ENCODE measurements at places on chromosomes 2 and 18. TPM values are rescaled to one million over a fixed set of nuclear protein-coding genes. Genes with fewer than 3 reads are reported as not detected.

- no peaks in the 10 kb centered on the region for H3K36me3 ChIP-seq
- no peaks in the 10 kb centered on the region for H3K27me3 ChIP-seq
- H3K27ac ChIP-seq = no peak overlapping the region
- no peaks in the 10 kb centered on the region for H3K4me1 ChIP-seq
- no peak for DNase-seq
Measured at GRCh38 chr2:204842661-204843485, 297.6 kb downstream of the PARD3B start.

DNA sequence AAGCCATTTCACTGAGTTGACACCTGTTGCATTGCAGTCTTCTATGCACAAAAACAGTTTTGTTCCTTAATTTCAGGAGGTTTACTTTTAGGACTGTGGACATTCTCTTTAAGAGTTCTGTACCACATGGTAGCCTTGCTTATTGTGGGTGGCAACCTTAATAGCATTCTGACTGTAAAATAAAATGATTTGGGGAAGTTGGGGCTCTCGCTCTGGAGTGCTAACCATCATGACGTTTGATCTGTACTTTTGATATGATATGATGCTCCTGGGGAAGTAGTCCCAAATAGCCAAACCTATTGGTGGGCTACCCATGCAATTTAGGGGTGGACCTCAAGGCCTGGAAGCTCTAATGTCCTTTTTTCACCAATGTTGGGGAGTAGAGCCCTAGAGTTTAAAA, 3.4 kb downstream of the CTLA4 start:
- DNase-seq = no peak
- no peaks in the 10 kb centered on the region for H3K27me3 ChIP-seq
- no peaks in the 10 kb centered on the region for H3K36me3 ChIP-seq

DNA sequence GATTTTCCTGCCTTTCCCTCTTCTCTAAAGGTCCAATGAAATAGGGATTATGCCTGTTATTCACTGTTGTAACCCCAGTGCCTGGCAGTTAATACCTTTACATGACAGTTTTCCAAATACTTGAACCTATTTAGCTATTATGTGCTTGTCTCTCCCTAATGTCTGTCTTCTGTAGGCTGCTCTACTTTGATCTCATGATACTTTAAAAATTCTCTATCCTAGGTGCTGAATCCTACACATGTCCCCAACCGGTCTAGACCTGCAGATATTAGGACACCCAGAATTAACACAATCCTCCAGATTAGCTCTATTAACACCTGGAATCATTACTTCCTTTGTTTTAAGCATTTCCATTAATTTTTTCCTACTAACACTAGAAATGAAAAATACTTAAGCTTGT, 7.3 kb downstream of the CEBPZ start:
- no peak overlapping the region for H3K4me3 ChIP-seq
- no peaks in the 10 kb centered on the region for H3K27me3 ChIP-seq
- H3K4me1 ChIP-seq = no peaks in the 10 kb centered on the region
- no peak overlapping the region for H3K27ac ChIP-seq

ASAP2 gene
- total RNA-seq = 9.2 TPM

- no peaks in the 10 kb centered on the region for H3K36me3 ChIP-seq
- DNase-seq = no peak
- no peaks in the 10 kb centered on the region for H3K27me3 ChIP-seq
- no peak overlapping the region for H3K27ac ChIP-seq
Measured at GRCh38 chr2:155727187-155727895, 605.2 kb downstream of the NR4A2 start.

DNA sequence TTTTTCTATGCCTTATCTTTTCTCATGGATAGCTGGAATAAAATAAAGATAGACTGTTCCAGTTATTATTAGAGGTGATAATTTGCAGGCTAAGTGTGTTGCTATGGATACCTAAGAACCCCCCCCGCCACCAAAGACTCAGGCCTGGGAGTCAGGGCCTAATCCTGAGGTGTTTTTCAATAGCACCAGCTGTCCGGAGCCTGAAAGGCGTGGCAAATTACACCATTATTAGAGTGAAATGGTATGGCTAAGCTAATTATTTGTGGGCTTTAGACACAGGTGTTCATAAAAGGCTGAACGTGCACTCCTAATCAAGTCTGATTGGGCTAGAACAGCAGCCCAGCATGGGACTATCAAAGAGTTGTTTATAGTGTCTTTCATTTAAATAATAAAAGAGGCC, 293.2 kb upstream of the DCC start:
- no peak for DNase-seq
- no peaks in the 10 kb centered on the region for H3K36me3 ChIP-seq
- H3K27me3 ChIP-seq = no peaks in the 10 kb centered on the region
- no peak overlapping the region for H3K27ac ChIP-seq
- H3K4me1 ChIP-seq = no peaks in the 10 kb centered on the region

- no peak overlapping the region for H3K27ac ChIP-seq
- H3K4me3 ChIP-seq = no peak overlapping the region
- H3K36me3 ChIP-seq = no peaks in the 10 kb centered on the region
- H3K27me3 ChIP-seq = no peaks in the 10 kb centered on the region
Measured at GRCh38 chr2:83817511-83817910, 641.6 kb downstream of the SUCLG1 start.

DNA sequence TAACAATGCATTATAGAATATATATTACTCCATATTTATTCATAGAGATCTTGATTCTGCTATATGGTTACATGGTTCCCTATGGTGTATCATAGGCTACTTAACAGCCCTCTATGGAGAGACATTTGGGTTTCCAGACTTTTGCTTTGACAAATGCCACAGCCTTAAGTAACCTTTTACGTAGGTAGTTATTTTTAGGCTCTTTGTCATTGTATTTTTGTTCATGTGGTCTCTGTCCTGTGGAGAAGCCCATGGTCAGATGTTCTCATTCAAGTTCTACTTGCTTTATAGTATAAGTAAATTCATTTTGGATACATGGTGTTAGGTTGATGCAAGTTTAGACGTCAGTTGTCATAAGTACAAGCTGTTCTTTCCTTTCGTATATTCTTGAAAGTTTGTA, 275.2 kb upstream of the THSD7B start:
- DNase-seq = no peak
- no peaks in the 10 kb centered on the region for H3K27me3 ChIP-seq
- no peak overlapping the region for H3K27ac ChIP-seq

GRCh38 chr18:9732031-9732430, 23.9 kb downstream of the RAB31 start:
- no peak overlapping the region for H3K4me3 ChIP-seq
- H3K4me1 ChIP-seq = no peaks in the 10 kb centered on the region
- H3K36me3 ChIP-seq = no peaks in the 10 kb centered on the region
- no peak overlapping the region for H3K27ac ChIP-seq
- H3K27me3 ChIP-seq = no peaks in the 10 kb centered on the region

NEB gene
- 7.3 TPM for total RNA-seq

- no peak overlapping the region for H3K4me3 ChIP-seq
- no peaks in the 10 kb centered on the region for H3K4me1 ChIP-seq
- DNase-seq = no peak
- no peaks in the 10 kb centered on the region for H3K36me3 ChIP-seq
- no peak overlapping the region for H3K27ac ChIP-seq
Measured at GRCh38 chr18:48979944-48980890, 29.5 kb upstream of the SMAD7 start.

DNA sequence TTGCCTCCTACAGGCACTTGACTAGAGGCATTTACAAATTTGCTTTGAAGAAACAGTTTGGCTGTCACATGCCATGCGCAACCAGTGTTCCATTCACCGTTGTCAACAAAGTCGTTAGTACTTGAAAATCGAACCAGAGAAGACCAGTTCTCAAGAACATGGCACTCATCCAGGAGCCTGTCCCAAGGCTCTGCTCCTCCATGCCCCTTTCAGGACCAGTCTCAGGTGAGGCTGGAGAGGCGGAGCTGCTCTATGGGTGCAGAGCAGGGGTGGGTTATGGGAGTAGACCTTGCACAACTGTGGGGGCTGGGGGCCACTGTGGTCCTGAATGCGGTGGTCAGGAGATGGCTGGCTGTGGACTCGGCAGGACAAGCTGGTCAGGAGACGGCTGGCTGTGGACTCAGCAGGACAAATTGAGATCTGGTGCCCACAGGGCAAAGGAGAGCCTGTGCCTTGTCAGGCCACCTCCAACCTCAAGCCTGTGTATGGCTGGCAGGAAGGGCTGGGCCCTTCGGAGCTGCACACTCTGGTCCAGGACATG, 12.3 kb upstream of the ATP9B start:
- H3K27me3 ChIP-seq = no peaks in the 10 kb centered on the region
- H3K27ac ChIP-seq = no peak overlapping the region
- H3K36me3 ChIP-seq = no peaks in the 10 kb centered on the region
- DNase-seq = no peak
- H3K4me1 ChIP-seq = no peaks in the 10 kb centered on the region
